Stimulated activated naive CD8-positive, alpha-beta T cell treated with anti-CD3 and anti-CD28 coated beads, Interleukin-15, Interleukin-2, amounts not matched to agents 100 U/mL and 50 U/mL, for 24 hours (primary cell): ENCODE measurements at places on chromosomes 12 and 14.

DNA sequence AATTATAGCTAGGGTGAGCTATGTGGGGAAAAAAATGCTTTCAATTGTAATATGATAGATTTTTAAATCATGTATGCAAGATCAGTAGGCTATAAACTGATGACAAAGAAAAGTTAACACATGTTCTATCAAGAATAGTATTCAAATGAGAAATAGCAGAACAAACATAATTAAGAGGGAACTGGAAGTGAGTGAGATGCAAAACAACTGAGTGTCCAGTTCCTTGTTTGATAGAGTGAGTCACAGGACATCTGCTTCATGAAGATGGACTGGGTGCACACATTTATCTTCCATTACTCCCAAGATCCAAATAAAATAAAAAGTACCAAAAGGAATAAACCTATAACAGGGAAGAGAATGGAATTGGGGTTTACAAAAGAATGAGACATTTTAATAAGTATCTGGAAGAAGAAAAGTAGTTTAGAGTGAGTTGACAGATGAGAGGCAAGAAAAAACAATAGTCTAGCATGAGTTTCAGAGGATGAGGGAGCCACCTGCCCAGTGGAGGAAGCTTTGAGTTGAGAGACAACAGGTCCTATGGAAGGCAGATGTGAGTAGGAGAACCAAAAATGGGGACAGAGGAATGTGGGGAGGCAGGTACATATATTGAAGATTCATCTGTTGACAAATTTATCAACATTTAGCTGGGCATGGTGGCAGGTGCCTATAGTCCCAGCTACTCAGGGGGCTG, 178.1 kb upstream of the ARHGAP5 start:
- DNase-seq, result no peak

DNA sequence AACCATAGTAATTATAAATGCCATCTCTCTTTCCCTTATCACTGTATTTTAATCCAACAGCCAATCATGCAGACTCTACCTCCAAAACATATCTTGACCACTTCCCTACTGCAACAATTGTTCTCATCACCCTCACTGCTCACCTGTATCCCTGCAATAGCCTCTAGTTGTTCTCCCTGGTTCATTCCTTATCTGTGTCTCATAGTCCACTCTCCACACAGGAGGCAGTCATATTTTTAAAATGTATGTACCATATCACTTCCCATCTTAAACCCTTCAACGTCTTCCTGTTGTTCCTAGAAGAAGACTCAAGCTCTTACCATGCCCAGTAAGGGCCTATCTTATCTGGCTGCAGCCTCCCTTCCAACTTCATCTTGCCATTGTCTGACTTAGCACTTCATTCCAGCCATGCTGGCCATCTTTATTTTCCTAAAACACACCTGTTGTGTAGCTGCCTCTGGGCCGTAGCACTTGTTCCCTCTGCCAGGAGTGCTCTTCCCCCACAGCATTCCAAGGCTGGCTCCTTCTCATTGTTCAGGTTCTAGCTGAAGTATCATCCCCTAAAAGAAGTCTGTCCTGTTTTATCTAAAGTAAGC, 27.8 kb upstream of the BHLHE41 start:
- DNase-seq, result no peak

DNA sequence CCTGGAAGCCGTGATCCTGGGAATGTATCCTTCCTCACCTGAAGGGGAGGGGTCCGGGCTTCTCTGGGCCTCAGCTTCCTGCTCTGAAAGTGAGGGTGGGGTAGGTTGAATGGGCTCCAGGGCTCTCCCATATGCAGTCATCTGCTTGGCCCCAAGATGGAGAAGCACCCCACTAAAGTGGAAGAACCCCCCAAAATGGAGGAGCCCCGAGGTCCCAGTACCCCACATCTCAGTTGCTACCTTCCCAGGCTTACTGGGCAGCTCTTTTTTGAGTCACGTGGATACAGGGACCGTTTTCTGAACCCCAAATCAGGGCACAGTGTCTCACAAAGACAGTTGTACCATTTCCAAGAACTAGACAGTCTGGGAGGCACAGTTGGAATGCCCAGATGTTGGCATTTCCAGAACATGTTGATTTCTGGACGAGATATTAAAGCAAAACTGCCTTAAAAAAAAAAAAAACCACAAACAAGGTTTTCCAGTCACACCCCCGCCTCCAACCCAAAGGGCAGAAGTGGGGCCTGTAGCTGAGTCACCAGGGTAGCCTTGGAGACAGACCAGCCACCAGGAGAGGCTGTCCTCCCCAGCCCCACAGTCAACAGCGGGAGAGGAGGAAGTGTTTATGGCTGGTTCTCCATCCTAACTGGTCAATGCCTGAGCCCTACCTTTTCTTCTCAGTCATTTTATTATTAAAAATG, 12.1 kb downstream of the VASH1 start:
- DNase-seq, result peak; percentile 55

DNA sequence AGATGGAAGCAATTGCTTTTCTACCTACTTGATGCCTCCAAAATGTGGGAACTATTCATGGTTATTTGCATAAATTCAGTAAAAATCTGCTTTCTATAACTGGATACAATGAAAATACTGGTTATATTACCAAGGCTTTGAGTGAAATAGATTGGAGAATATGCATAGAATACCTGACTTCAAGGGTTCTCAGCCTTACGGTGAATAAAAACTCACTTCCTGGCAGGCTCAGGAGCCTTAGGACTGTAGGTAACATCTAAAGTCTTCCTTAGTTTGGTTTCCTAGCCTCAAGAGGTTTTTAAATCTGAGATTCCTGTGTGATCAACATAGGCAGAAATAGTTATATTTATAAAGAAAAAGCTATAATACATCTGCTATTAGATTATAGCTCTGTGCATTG, 158.6 kb downstream of the SLC41A2 start:
- no peak for DNase-seq

GRCh38 chr12:109182041-109182839, 65.9 kb downstream of the ACACB start:
- DNase-seq, result no peak

- no peak for DNase-seq
Observed at GRCh38 chr14:54257424-54257823, 139.4 kb upstream of the CDKN3 start.

- DNase-seq, result no peak
Observed at GRCh38 chr12:99619389-99620158, 28.0 kb upstream of the GARIN6 start.
